NCI-H226 (cell line): ENCODE measurements at places on chromosomes 16 and 17.
A peak's percentile ranks its signal among the peaks of the same experiment; 100 is the strongest.

- DNase-seq = no peak
Observed at GRCh38 chr17:78832541-78832810, 8.1 kb downstream of the USP36 start.

- DNase-seq = no peak
Observed at GRCh38 chr16:65756163-65756562, 610.3 kb upstream of the CDH5 start.

- peak; percentile 37 for DNase-seq
Observed at GRCh38 chr17:74981979-74982662, 5.3 kb upstream of the CDR2L start.

DNA sequence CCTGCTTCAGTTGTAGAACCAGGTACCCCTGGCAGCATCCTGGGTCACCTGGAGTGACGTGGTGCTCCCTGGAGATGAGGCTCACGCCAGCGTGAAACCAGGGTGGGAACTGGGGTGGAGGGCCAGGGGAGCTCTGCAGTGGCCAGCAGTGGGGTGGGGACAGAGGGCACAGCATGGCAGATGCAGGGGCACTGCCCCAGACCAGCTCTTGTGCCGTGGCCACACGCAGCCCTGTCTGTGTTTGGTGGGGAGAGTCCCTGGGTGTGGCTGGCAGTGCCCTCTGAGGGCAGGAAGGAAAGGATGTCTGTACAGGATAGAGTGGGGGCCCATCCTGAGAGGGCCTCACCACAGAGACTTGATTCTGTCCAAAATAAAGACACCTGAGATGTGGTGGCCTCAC is 24.5 kb downstream of the ZNF750 start:
- DNase-seq = no peak

GRCh38 chr16:11201498-11202259 is 54.3 kb downstream of the SOCS1 start:
- DNase-seq = peak; percentile 91

DNA sequence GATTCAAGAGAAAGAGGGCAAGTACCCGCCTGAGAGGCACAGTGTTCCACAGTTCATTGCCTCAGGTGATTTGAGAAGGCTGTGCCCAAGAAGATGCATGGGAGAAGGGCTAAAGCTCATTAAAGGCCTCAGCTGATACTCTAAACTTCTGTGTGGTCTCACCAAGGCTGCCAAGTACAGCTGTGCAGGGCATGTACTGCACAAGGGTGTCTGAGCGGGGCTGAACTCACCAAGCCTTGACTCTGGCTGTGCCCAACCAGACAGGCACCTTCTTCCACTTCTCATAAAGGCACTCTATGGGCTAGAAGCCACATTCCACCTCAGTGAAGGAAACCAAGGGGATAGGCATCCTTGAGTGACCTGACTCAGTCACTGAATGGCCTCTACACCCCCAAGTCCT is 12.7 kb downstream of the LRRC75A start:
- no peak for DNase-seq

- no peak for DNase-seq
Observed at GRCh38 chr16:17205279-17206211, 265.2 kb downstream of the XYLT1 start.

DNA sequence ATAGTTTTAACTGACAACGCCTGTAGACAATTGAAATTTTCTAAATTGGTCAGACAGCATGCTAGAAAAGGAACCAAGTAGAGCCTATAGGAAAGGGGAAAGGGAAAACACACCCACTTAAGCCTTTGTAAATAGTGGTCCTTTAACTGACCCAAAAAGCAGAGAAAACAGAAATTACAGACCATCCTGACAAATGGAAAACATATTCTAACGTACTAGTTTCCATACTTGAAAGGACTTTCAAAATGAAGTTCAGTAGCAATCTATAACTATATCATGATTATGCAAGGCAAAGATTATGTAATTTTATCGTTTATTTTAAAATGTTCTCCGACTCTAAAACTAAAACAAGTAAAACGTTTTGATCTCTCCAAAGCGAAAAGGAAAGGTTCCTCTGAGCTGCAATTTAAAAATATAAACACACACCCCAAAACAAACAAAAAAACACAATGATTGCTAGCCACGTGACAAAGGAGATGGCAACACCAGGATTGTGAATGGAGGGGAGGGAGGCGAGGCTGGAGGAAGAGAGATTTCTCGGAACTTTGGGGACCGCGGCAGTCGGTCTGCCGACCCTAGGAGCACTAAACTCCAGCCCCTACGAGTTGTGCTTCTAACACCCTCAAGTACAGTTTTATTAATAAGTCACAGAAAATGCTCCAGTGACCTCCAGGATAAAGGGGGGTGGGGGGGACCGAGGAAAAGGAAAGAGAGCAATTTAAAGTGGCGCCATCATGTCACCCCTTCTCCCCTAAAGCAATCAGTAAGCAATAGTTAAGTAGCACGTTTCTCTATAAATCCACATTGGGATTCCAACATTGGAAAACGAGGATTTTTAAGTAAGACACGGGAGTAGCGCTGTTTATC is 1.7 kb downstream of the KANSL1 start:
- no peak for DNase-seq

- no peak for DNase-seq
Observed at GRCh38 chr16:2879854-2880508, 3.0 kb upstream of the FLYWCH2 start.

DNA sequence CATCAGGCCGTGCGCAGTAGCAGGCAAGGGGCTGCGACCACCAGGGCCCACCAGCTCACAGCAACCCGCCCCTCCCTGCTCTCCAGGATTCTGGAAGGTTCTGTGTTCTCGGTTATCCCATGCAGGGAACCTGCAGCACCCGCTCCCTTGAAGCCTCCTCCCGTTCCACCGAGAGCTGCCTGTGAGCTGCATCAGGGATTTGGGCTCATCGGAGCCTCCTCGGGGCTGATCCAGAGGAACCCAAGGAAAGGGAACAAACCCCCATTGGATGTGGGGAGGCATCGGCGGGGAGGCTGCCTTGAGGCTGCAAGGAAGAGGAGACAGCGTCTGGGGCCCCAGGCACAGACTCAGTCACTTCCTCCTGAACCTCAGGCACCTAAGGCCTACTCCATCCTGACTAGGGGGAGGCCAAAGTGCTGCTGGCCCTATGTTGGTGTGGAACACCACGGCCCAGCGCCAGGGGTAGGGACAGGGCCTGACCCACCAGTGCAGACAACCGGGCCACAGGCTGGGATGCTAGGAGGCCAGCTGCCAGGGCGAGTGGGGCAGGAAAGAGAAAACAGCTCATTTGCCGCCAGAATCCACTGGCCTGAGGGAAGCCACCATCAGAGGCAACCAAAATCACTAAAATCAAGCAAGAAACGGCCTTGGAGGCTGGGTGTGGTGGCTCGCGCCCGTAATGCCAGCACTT is 14.4 kb upstream of the LGALS3BP start:
- no peak for DNase-seq

- no peak for DNase-seq
Observed at GRCh38 chr16:24409045-24409444, 130.3 kb upstream of the RBBP6 start.

DNA sequence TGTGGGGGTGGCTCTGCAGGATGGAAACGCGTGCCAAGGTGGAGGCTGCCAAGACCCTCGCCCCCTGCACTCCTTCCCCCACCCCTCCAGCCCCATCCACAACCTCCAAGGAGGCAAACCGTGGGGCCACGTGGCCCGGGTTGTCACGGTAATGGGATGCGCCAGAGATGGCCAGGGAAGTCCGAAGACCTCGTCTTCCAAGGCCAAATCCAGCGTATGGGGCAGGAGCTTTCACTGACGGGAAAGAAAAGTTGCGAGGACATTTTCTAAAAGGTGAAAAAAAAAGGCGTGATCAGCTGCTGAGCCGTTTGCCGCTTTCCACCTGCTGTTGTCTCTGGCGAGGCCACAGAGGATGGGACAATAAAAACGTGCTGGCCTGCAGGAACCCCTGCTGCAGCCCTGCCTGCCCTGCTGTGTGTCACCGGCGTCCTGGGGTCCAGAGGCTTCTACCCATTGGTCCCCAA is 28.3 kb upstream of the GSE1 start:
- DNase-seq = no peak

- DNase-seq = no peak
Observed at GRCh38 chr16:84098939-84099338, 17.8 kb downstream of the MBTPS1 start.

GRCh38 chr17:26775219-26775822 is 518.6 kb upstream of the WSB1 start:
- DNase-seq = no peak

DNA sequence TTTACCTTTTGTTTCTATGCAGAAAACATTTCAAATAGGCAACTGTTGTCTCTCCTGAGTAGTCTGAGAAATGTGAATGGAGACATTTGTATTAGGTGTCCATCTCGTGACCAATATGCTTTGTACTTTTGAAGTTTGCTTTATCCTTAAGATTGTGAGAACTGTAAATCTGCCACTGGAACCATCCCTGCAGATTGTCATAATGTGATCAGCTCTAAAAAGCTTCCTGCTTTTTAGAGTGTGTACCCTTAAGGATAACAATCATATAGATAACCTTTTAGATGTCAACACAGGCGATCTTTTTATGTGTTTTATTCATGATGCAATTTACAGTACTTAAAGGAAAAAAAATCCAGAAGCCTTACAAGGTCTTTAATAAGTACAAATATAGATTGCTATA is 63.5 kb downstream of the PRKCA start:
- no peak for DNase-seq

DNA sequence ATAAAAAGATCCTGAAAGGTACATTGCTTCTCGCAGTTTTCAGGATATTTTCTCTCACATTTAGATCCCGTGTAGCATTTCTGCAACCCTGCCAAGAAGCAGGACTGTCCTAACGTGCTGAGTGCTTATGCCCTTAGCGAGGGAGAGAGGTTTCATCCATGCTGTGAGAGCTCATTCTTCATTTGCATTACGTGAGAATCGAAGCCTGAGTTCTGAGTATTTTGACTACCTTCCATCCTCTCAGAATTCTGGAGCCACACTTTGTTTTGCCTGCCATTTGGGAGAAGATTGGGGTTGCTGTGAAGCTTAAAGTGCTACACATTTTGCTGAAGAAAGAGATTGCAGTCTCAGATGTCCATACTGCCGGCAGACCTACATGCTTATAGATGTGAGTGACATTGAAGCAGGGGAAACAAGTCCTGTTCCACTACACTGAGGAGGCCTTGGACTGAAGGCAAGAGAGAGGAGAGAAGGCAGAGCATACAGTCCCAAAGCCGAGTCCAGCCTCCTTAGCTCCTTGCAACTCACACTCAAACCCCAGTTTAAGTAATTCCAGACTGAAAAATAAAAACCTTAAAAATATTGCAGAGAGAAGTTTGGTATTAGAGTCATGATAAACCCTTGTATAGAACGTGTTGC is 183.0 kb downstream of the PRKCA start:
- no peak for DNase-seq

DNA sequence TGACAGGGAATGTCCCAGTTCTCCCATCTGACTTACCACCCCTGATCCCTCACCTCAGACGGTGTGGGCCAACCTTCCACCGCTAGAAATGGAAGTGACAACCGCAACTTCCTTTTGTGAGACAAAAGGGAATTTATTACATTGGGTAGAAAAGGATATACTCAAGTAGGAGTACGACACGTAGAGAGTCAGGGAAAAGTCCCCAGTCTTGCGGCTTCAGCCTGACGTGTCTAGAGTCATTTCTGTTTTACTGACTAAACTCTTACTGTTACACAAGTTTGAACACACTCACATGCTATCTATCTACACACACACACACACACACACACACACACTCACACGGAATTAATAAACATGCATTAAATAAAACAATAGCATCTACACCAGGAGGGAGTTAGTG is 178.9 kb downstream of the COPRS start:
- DNase-seq = no peak

DNA sequence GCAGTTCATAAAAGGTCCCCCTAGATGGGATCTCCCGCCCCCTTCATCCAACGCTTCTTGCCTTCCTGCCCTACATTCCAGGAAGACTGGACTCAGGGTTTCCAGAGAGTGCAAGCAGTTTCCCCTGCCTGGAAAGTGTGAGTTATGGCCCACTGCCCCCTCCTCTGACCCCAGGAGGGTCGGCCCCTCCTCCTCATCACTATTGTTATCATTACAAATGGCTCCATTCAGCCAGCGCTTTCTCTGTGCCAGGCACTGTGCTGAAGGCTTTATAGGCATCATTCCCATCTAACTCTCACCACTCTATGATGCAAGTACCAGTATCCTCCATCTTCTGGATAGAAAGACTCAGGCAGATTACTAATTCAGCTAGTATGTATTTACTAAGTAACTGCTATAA is 90.7 kb downstream of the USP31 start:
- no peak for DNase-seq

GRCh38 chr17:42403150-42403549 is 14.9 kb upstream of the STAT3 start:
- DNase-seq = no peak

DNA sequence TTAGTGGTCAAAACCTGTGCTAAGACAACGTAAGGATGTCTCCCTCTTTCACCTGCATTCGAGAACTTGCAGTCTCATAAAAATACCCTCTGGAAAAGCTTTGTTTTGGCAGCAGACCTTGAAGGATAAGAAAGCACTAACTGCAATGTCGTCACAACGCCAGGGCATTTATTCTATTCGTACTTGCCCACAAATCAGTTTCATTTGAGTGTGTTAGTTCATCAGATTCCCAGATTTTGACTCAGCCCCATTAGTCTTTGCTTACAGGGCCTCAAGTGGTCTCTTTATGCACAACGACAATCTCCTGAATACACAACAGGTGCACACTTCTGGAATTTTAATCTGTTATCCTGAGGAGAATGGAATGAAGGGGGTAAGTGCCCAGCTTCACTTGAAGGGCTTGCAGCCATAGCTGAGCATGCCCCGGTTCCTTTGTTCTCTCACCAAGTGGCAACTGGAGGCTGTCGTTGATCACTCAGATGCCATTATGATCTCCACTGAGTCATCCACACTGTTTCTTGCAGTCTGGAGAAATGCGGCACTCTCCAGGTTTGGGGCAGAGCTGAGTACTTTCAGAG is 58.8 kb downstream of the CLEC19A start:
- no peak for DNase-seq

GRCh38 chr17:50465635-50466034 is 3.0 kb downstream of the CHAD start:
- no peak for DNase-seq

DNA sequence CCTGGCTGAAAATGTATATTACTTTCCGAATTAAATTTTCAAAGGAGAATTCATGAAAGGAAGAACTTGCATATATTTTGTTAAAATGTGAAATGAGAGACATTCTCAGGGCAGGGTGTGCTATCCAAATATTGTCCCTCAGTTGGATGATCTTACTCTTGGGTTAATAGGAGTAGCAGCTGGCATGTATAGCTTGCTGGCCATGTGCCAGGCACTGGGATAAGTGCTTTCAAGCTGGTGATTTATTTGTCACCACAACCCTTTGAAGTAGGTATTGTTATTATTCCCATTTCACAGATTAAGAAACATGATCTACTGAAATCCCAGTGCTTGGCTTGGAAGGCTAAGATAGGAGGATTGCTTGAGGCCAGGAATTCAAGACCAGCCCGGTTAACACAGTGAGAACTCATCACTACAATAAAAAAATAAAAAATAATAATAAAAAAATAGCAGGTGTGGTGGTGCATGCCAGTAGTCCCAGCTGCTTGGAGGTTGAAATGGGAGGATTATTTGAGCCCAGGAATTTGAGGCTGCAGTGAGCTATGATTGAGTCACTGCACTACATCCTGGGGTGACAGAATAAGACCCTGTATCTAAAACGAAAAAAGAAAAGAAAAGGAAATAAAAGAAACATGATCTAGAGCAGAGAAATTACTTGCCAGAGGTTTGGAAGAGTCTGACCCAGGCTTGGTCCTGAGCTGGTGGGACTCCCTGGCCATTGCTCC is 11.6 kb upstream of the MPHOSPH6 start:
- no peak for DNase-seq
